Kidney tubule cell (primary cell): ENCODE measurements at places on chromosomes 12 and 14.

- DNase-seq: no peak
These were observed 62.0 kb upstream of the BCL11B start for GRCh38 chr14:99333841-99334635.

- DNase-seq: no peak
These were observed 1747.1 kb upstream of the SEL1L start for GRCh38 chr14:83280719-83281118.

DNA sequence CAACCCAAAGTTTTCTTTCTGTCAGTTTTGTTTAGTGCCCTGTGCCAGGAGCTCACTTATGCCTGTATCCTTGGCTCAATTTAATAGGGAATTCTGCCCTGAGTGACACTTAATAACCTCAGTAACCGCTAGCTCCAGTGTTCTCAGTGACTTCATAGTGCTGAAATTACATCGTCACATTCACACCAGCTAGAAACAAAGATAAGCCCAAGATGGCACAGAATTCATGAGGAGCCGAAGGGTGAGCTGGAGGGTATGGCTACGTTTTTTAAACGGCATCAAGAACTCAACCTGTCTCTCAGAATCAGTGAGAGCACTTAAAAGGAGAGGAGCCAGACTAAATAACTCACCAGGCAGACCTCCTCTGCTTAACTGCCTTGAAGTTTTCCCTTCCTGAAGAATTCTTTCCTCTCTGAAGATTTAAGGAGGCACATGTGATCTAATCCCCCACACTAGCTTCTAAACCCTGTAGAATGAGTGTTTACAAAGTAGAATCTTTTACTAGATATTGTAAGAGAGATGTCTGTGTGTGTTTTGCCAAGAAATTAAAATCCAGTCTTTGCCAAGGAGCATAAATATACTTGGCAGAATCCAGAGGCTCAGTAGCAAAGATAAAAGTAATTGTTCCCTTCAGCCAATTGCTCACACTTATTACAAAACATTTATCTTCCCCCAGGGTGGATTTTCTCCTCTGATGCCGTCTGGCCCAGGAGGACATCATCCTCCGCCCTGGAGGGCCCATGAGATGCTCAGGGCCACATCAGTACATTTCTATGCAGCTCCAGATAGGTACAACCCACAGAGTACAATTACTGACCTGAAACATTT, 37.3 kb downstream of the PTGER2 start:
- DNase-seq: peak; percentile 55

- DNase-seq: no peak
These were observed 37.7 kb upstream of the DBX2 start for GRCh38 chr12:45088608-45089007.

- no peak for DNase-seq
These were observed 1014.1 kb downstream of the TMTC2 start for GRCh38 chr12:83700838-83701237.

GRCh38 chr14:50545618-50546017, 13.2 kb upstream of the MAP4K5 start:
- DNase-seq: peak; percentile 23

GRCh38 chr12:47856094-47856493, 36.4 kb upstream of the HDAC7 start:
- DNase-seq: no peak

- DNase-seq: peak; percentile 79
These were observed 3.5 kb upstream of the HCFC2 start for GRCh38 chr12:104060791-104061190.

DNA sequence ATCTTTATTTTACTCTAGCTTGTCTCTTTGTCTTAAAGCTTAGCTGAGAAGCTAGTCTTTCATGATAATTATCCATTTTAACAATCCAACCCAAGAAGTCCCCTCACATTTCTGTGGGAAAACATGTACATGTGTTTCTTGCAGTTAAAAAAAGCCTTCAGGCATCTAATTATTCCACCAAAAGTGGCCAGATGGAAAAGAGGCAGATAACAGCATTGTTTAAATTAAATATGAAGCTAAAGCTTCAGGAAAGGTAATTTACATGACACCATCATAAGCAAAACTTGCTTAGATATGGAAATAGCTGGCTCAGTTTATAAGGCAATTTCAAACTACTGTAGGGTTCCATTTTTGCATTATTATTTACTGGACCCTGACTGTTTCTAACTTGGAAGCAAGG, 175.4 kb downstream of the UNC79 start:
- DNase-seq: no peak

GRCh38 chr12:81176796-81177195, 98.9 kb downstream of the ACSS3 start:
- no peak for DNase-seq

- DNase-seq: no peak
These were observed 72.2 kb upstream of the FICD start for GRCh38 chr12:108442910-108443309.

DNA sequence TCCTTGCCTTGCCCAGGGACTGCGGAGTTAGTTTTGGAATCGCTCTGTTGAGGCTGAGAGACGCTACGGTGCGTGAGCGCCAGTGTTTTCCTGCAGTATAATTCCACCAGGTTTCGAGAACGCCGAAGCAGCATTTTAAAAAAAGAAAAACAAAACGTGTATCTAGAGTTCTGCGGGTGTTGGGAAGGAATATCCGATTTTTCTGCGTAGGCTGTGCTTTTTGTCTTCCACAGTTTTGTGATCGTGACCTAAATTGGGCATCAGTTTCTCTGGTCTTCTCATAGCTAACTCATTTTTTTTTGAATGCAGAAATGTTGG, 778 bp downstream of the DNM1L start:
- DNase-seq: no peak

- no peak for DNase-seq
These were observed 177.3 kb downstream of the CHST11 start for GRCh38 chr12:104634044-104634443.

DNA sequence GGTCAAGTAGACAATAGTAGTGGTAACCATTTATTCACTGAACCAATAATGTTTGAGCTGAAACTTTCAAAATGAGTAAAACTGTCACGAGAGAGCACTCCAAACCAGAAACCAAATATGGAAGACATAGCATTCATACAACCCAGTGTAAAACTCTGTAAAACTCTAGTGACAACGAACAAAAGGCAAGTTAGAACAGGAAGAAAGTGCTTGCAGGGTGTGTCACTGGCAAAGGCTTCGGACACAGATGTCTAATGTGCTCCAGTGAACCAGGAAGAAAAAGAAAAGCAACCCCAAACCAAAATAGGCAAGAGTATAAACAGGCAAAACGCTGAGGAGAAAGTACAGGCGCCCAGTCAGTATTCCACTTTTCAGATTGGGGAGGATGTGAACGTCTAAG, 79.3 kb upstream of the FZD10 start:
- peak; percentile 43 for DNase-seq

- DNase-seq: peak; percentile 24
These were observed 4.7 kb upstream of the SLC2A13 start for GRCh38 chr12:40110586-40110985.

DNA sequence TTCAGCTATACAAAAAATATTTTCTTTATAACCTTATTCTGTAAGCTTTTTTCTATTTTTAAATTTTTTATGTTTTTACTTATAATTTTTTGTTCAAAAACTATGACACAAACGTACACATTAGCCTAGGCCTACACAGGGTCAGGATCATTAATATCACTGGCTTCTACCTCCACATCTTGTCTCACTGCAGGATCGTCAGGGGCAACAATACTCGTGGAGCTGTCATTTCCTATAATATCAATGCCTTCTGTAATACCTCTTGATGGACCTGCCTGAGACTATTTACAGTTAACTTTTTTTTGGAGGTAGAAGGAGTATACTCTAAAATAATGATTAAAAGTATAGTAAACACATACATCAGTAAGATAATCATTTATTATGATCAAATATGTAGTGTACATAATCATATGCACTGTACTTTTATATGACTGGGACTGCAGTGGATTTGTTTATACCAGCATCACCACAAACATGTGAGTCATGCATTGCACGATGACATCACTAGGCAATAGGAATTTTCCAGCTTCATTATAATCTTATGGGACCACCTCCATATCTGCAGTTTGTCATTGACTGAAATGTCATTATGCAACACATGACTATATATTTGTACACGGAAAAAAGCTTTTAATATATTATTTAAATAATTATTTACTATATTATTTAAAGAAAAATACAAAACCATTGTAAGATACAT, 18.5 kb upstream of the PMCH start:
- peak; percentile 23 for DNase-seq

GRCh38 chr12:76055393-76055792, 23.8 kb upstream of the PHLDA1 start:
- DNase-seq: no peak

DNA sequence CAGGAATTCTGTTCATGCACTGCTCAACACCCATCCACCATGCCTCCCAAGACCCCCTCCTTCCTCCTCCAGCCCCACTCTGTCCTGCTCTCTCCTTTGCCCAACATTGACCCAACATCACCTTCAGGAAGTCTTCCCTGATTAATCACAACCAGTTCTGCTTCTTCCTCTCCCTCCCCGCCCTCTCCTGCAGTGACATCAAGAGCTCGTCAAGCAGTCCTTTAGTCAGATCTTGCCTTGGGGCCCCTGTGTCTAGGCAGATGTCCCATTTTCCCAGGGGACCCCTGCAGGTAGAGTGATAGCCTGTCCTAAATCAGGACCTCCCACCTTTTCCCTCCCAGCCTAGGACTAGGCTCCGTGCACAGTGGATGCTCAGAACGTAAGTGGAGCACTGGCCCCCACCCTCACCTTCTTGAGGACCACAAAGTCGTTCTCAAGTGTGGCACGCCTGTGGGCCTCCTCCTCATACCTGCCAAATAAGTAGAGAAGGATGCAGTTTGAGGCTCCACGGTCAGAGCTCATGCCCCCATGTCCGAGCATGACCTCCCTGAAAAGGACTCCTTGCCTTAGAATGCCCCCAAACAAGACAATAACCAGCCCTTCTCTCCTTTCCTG, 2.3 kb downstream of the KRT78 start:
- no peak for DNase-seq

GRCh38 chr12:70330158-70330557, 35.9 kb upstream of the KCNMB4 start:
- DNase-seq: peak; percentile 27

DNA sequence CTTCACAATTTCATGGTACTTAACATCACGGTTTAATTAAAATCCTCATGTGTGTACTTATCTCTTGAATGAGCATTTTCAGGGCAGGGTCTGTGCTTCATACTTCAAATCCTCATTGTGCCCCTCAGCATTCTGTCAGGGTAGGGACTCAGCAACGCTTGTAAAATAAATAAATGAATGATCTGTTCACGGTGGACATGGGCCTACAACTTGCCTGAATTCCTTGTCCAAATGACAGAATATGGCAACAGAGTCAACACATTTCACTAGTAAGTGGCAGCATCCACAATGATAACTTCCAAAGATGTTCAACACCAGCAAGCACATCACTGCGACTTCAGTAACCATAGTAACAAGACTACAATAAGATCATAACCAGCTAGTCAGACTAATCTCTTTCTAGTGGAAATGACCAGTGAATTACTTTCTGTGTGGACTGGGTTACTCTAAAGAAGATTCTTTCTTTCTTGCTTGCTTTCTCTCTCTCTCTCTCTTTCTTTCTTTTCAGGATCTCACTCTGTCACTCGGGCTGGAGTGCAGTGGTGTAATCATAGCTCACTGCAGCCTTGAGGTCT, 14.5 kb upstream of the GNPTAB start:
- DNase-seq: no peak

DNA sequence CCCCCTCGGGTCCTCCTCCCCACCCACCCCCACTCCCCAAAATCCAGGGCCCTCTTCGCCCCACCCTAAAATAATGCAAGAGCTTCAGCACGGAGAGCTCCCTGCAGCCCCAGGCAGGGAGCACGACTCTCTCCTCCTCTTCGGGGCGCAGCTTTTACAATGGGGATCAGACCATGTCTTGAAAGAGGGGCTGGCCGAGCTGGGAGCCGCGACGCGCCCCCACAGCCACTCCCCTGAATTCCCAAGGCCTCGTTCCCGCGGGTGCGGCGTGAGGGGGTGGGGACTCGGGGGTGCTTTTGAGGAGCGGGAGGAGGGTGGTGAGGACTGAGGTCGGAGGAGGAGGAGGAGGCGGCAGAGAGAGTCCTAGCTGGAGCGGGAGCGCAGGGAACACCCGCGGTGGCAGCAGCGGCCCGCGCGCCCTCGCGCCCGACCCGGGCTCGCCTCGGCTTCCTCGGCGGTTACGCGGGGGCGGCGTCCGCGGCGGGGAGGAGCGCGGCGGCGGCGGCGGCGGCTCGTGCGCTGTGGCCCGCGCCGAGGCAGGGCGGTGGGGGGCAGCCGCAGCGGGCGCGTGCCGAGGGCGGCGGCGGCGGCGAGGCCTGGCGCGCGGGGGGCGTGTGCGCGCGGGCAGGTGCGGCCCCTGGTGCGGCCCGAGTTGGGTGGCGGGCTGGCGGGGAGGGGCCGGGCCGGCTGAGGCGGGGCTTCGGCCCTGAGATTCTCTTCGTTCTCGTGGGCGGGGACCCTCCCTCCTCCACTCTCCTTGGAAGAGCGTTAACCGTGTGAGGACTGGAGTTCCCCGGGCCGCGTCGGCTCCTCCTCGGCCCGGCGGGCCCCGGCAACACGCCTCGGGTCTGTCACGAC, at the start of gene ANKS1B:
Gene ANKS1B, minus strand, starts transcription at position 666 of the 858 bp plus-strand sequence. CDS start 699 bp downstream, outside the sequence.
- peak; percentile 63 for DNase-seq

DNA sequence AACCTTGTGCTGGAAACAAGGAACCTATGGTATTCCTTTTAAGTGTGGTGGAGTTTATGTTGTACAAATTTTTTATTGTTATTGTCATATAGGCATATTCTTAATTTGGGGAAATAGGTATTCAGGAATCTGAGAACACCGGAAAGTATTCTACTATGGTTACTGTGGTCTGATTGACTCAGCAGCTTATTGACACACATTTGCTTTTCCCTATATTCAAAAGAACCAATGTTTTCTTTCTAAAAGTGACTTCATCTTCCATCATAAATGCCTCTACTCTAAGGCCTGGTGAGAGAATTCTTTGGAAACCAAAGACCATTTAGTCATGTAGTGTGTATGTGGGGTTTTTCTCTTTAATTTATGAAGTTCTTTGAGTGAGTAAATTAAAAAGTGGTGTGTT, 474.8 kb downstream of the TMTC2 start:
- peak; percentile 29 for DNase-seq

DNA sequence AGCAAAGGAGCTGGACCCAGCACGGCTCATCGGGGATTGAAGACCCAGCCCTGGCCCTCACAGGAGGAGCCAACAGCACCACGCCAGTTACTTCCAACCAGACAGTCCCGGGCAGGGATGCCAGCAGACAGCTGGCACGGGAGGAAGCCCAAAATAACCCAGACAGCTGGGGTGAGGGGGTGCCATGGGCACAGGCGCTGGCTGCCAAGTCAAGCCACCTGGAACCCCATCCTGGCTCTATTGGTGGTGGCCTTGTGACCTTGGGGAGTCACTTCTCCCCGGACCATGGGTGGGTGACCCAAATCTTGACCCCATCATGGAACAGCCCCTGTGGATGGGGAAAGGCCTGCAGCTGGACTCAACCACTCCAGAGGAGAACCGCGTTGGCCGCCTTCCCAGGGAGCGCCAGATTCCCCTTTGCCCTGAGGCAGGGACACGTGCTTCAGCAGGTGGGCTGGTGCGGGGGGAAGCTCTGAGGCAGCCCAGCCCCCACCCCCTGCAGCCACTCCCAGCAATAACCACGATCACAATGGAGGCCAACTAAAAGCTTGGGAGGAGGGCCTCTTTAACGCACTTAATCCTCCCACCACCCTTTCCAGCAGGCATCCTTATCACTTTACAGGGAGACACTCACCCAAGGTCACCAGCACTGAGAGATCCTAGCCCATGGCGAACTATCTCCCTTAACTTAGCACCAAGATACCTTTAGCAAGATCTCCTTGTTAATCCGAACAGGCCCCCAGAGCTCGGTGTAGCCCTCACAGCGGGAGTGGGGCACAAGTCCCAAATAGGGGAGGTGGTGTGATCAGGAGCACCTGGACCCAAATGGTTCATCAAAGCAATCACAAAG, 4.7 kb upstream of the RHOF start:
- DNase-seq: peak; percentile 44
